ENCODE measurements at places on chromosomes 16 and 17.
A peak's percentile ranks its signal among the peaks of the same experiment; 100 is the strongest.

DNA sequence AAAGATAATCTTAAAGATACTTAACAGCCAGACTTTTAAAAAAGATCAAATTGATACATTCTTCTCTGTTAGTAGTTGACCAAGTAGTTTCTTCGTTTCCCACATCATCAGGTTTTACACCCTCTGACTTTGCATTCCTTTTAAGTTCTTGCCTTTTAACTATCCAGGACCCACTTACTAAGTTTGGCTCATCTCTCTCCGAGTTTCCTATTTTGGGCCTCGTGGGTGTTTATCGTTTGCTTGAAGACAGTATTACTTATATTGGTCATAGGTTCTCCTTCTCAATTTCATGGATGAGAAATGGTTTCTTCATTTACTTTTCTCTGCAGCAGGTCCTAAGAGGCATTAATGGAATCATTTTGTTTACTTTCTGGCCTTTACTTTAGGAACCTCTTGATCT, 43.2 kb downstream of the RPA1 start:
- no peak for DNase-seq

GRCh38 chr17:63116228-63116627, 150.2 kb downstream of the TANC2 start:
- DNase-seq, result no peak

GRCh38 chr16:50446861-50447260, 78.1 kb upstream of the BRD7 start:
- DNase-seq, result no peak

DNA sequence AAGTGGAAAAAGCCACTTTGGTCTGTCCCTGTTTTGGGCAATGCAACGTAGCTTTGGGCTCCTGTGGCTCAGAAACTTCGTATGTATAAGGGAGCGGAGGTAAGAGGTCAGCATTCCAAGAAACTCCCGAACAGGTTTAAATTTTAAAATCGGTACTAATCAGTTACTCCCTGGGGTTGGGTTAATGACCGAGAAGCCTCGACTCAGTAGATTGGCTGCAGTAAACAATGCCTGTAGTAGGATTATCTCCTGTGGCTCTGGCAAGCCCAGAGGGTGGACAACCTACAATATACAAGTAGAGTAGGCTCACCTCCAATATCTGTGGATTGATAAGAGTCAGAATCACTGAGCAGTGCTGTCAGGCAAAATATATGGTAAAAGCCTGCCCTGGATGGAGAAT, 1.6 kb upstream of the GNA13 start:
- DNase-seq, result no peak

DNA sequence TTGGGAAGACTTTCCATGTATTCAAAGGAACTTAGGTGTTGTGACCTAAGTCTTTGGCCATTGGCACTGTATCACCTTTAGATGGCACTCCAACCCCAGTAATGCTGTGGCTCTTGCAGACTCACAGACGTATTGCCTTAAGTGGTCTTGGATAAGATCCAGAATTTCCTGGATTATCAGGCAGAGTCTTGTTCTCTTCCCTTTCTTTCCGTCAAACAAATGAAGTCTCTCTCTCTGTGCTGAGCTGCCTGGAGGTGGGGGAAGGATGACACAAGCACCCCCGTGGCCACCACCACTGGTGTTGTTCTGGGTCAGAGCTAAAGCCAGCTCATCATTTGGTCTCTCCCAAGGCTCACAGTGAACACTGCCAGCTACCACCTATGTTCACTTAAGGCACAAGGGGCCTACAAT, 789.9 kb upstream of the KIF2B start:
- DNase-seq, result peak; percentile 65

- DNase-seq, result peak; percentile 60
Observed at GRCh38 chr16:85615852-85616606, 2.9 kb downstream of the GSE1 start.
